ENCODE measurements at places on chromosomes 4 and X.

DNA sequence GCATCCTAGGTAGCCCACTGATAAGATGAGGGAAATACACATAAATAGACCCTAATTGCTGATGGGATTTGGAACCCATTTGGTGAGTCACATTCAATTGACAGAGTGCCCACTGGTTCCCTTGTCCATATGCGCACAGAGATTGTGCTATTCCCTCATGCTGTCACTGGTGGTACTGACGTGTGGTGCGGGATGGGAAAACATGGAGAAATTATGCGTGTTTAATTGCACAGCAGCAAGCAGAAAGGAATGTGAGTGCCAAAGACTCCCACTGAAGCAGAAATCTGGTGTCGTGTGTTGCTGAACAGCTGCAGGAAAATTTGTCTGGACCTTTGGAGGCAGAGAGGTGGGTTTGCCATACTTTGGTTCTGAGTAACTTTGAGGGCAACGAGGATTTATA lies 92.2 kb downstream of the NHSL2 start:
- no peak for DNase-seq

DNA sequence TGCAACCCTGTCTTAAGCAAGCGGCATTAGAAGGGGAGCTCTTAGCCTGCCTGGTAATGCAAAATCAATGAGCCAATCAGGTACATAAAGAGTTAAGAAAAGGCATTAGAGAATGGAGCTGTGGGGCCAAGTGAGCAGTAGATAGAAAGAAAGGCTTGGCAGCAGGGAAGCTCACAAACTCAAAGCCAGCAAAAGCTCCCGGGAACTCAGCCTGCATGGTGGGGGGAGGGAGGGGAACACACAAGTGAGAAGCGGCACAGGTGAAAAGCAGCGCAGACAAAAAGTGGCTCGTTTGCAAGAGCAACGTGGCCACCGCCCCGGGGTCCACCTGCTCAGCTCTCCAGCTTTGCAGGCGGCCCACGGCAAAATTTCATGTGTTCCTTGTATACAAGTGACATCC lies 818.5 kb downstream of the FAM133A start:
- no peak for DNase-seq

GRCh38 chrX:31136144-31136611 lies 64.3 kb upstream of the FTHL17 start:
- no peak for DNase-seq

DNA sequence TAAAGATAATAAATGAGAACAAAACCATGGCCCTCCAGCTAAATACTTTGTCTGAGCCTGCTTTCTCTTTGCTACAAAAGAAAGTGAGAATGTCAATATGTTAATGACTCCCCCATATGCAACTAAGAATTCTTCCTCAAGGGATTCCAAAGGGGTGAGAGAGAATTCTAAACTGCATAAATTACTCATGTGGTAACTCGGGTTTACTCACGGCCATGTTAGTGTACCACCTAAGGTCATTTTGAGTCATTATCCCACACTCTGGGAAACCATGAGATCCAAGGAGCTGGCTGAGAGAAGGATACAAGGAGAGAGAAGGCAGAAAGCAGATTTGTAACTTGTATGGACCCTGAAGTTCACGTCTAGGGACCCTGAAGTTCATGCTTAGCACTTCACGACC lies 190.3 kb downstream of the DHX15 start:
- no peak for DNase-seq

DNA sequence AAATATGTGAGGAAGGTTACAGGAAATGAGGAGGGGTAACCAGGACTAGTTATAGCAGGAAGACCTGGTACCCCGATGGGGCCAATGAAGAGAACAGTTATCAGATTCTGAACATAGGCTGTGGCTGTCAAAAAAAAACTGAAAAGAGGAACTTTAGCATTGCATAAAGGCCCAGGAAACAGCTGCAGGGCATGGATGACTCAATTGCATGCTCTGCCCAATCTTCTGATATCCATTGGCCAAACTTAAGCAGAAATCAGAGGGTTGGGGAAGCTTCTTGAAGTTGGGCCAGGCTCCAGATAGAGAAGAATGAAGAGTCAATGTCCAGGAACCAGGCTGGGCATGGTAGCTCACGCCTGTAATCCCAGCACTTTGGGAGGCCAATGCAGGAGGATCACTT lies 1222.4 kb upstream of the PRKX start:
- no peak for DNase-seq

DNA sequence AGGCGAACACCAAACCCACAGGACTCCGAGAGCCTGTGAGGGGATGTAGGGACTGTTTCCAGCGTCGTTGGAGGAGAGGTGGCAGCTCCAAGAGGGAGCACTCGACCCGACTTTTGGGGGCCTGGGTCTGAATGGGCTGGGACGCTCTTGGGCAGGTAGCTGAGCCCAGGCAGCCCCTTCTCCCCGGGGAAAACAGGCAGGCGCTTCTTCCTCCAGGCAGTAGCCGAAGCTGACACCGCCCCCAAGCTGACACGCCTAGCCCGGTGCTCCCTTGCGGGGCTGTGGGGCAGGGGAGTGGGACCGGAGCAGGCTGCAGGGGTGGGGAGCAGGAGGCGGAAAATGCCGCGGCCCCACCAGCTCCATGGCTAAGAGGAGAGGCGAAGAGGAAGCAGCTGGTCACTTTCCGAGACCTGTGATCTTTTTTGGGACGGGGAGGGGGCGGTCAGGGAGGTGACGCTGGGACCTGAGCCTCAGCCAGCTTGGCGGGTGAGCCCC lies 4.2 kb downstream of the NKX1-1 start:
- DNase-seq = no peak

DNA sequence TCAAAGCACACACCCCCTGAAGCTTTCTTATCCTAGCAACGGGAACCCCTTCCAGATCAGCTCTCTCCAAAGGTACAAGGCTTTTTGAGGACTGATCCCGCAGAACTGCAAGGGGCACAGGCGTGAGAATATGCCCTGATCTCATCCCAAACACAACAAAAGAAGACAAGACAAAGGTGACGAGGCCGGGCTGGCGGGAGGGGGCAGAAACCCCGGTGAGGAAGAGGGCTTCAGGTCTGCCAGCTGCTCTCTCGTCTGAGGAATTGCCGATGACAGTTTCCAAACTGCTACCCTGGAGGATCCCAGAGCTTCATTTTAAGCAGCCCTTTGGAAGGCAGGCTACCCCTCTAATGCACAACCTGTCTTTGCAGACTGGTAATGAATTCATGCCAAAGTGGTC lies 3.4 kb downstream of the HCFC1 start:
- no peak for DNase-seq

Data from stimulated activated CD8-positive, alpha-beta memory T cell treated with anti-CD3 and anti-CD28 coated beads, Interleukin-4, amount 100 ng/mL, for 1 hour (primary cell).